Effector memory CD4-positive, alpha-beta T cell (primary cell): ENCODE measurements at places on chromosomes 5 and 9.

- no peaks in the 10 kb centered on the region for H3K36me3 ChIP-seq
- no peak overlapping the region for H3K27ac ChIP-seq
- H3K4me1 ChIP-seq, result peaks cover under 1% of the 10 kb centered on the region
- no peaks in the 10 kb centered on the region for H3K27me3 ChIP-seq
- H3K4me3 ChIP-seq, result no peak overlapping the region
Measured at GRCh38 chr5:134592141-134592746, 40.4 kb downstream of the SAR1B start.

- H3K36me3 ChIP-seq, result no peaks in the 10 kb centered on the region
- H3K4me3 ChIP-seq, result no peak overlapping the region
- H3K27ac ChIP-seq, result no peak overlapping the region
Measured at GRCh38 chr5:84683594-84683993, 298.9 kb upstream of the EDIL3 start.

GRCh38 chr9:116569111-116569510, 118.0 kb upstream of the TRIM32 start:
- H3K4me3 ChIP-seq, result no peak overlapping the region
- no peaks in the 10 kb centered on the region for H3K36me3 ChIP-seq
- H3K27ac ChIP-seq, result no peak overlapping the region
- no peaks in the 10 kb centered on the region for H3K27me3 ChIP-seq
- H3K4me1 ChIP-seq, result no peaks in the 10 kb centered on the region

- H3K4me3 ChIP-seq, result no peak overlapping the region
- no peaks in the 10 kb centered on the region for H3K27me3 ChIP-seq
- H3K27ac ChIP-seq, result no peak overlapping the region
- no peak for DNase-seq
- no peaks in the 10 kb centered on the region for H3K4me1 ChIP-seq
Measured at GRCh38 chr5:97125125-97125683, 17.2 kb downstream of the LIX1 start.

- no peaks in the 10 kb centered on the region for H3K4me1 ChIP-seq
- H3K27ac ChIP-seq, result no peak overlapping the region
- no peak overlapping the region for H3K4me3 ChIP-seq
- no peaks in the 10 kb centered on the region for H3K27me3 ChIP-seq
- DNase-seq, result no peak
Measured at GRCh38 chr5:35248843-35249780, 18.8 kb upstream of the PRLR start.
